Ecto neural progenitor cell (in vitro differentiated cells): ENCODE measurements at places on chromosomes 5 and 9.

- DNase-seq: no peak
These were observed 559.2 kb upstream of the TLE4 start for GRCh38 chr9:79012561-79012960.

DNA sequence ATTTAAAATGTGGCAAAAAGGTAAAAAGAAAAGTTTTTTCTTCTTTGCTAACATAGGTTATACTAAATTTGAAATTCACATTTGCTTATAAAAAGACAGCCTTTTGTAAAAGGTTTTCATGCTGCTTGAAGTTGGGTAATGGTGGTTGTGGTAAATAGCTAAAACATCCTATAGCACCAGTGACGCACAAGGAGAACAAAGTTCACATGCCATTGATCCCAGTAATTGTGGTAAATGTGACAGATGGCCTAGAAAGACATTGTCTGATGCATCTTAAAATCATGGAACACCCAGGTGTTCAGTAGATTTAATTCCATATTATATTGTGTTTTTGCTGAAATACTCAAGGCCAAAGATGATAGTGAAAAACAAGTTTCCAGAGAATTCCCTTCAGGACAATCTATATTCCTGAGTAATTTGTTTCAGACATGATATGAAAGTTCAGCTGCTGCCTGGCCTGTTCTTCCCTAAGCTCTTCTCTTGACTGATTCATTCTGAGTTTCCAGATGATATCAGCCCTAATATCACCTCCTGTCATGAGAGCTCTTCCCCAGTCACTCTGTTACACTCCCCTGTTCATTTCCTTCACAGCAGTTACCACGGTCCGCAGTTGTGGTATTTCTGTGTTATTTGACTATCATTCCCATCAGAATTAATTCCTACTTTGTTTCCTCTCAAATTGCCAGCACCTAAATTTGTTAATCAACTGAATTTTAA lies 4.6 kb upstream of the FBXL17 start:
- DNase-seq: no peak

DNA sequence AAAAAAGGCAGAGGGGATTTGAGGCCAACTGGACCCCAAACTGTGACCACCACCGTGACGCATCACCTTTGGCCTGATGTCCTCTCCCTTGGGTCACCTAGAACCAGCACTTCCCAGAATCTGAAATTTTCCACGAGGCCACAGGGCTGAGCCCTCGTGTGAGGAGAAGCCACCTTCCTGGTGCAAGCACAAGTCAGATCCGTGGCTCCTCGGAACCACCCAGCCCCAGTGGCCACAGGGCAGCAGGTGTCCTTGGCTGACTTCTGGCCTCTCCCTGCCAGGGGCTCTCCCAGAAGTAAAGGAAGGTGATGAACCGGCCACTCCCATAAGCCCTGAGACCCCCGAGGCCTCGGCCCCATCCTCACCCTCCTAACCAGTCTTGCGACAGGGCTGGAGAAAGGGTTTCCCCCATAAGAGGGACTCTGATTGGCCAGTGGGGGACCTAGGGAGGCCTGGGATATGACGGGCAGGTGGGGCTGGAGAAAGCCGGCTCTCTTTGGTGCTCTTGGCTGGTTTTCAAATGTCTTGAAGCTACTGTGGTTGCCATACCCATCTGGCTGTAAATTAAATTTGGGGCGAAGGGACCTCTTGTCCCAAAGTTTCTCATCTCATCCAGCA lies 20.9 kb upstream of the HMCN2 start:
- DNase-seq: no peak

- no peak for DNase-seq
These were observed 34.2 kb upstream of the MIER3 start for GRCh38 chr5:56985936-56986625.

DNA sequence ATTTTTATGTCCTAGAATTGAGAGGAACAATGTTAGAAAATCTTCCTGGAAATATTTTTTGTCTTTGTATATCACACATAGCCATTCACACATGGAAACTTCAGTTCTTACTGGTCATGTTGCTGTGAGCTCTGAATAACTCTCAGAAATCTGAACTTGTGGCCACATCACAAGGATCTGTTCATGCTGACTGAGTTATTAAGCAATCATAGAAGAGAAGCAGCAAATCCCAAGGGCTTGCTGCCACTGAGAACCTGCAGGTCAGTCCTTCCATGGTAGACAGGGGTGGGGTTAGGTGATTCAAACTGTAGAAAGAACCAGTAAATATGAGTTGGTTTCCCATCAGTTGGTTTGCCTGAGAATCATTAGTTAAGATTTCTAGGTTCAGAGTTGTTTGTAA lies 27.6 kb downstream of the SGCD start:
- DNase-seq: no peak

GRCh38 chr9:74783408-74783807 lies 104.3 kb downstream of the TRPM6 start:
- no peak for DNase-seq

- no peak for DNase-seq
These were observed 63.7 kb upstream of the NEURL1B start for GRCh38 chr5:172577267-172577909.

DNA sequence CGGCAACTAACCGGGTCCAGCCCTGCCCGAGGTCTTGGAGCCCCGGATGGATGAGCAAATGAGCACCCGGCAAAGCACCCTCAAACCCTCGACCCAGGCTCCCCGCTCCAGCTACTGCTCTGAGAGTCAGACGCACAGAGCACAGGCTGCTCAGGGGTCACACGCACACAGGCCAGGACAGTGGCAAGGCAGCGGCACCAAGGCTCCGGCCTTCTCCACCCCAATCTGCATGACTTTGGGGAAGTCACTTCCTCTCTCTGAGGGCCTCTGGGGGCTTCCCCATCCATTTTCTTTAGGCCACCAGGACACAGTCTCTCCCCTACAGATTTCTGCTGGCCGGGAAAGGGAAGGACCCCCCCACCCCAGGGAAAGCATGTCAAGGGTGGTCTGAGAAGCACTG lies 18.0 kb downstream of the LHX2 start:
- no peak for DNase-seq

GRCh38 chr5:135526924-135527323 lies 8.8 kb downstream of the NEUROG1 start:
- DNase-seq: peak; percentile 11

DNA sequence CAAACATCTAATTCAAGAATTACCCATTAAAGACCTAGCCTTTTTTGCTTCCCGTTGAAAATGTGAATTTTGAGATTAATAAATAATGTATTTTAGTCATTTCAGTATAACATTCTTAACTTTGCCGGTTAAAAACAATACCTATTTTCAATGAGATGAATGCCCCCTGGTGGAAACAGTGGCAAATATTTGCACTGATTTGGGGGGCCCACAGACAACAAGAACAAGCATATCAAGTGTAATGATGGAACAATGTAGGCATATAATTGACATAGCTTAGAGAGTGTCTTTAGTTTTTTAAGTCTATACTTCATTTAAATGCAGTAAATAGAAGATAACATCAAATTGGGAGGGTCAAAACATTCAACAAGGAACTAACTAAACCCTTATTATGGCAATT lies 111.9 kb downstream of the NTRK2 start:
- no peak for DNase-seq

GRCh38 chr5:54785729-54786591 lies 199.4 kb downstream of the ESM1 start:
- no peak for DNase-seq

DNA sequence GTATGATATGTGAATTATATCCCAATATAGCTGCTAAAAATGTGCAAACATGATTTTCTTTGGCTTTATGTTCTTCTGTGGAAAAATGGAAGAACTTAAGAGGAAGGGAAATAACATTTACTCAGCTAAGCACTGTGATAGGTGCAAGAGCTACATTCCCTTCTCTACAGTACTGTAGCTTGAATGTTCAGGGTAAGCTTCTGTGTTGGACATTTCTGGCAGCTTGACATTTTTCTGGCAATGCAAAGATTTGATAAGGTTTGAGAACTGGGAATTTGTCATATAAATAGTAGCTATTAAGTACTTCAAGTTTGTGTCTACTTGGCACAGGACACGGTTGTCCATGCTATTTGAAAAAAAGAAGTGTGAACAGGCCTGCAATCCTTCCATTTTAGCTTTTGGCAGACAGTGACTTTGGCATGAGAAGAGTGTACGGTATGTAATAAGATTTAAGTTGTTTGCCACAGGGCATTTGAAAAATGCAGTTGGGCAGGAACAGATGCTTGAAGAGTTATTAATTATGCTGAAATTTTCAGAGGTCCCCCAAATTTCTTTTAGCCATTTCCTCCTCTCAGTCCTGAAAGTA lies 77.6 kb downstream of the KIF4B start:
- DNase-seq: no peak

GRCh38 chr5:114984796-114985195 lies 184.9 kb downstream of the TRIM36 start:
- DNase-seq: no peak

GRCh38 chr9:85676790-85677189 lies 65.0 kb downstream of the AGTPBP1 start:
- no peak for DNase-seq

- DNase-seq: no peak
These were observed 403.7 kb upstream of the TRPC7 start for GRCh38 chr5:136769093-136769492.

- DNase-seq: no peak
These were observed 58.8 kb downstream of the COL27A1 start for GRCh38 chr9:114214181-114214580.

GRCh38 chr5:1017691-1018455 lies 9.3 kb downstream of the NKD2 start:
- no peak for DNase-seq
